ENCODE measurements at places on chromosomes 5 and 9. TPM values are rescaled to one million over a fixed set of nuclear protein-coding genes. Genes with fewer than 3 reads are reported as not detected.

Gene YIPF5
- total RNA-seq: 25.0 TPM

Gene PCDHGA7
- total RNA-seq: 11.8 TPM

Gene SPINK4
- total RNA-seq: not detected

- no peak for DNase-seq
These were observed 38.1 kb upstream of the CD180 start for GRCh38 chr5:67234671-67235176.

- DNase-seq: no peak
These were observed 42.3 kb downstream of the BASP1 start for GRCh38 chr5:17259630-17260257.

GRCh38 chr5:170181902-170182301 is 50.9 kb upstream of the C5orf58 start:
- DNase-seq: no peak

DNA sequence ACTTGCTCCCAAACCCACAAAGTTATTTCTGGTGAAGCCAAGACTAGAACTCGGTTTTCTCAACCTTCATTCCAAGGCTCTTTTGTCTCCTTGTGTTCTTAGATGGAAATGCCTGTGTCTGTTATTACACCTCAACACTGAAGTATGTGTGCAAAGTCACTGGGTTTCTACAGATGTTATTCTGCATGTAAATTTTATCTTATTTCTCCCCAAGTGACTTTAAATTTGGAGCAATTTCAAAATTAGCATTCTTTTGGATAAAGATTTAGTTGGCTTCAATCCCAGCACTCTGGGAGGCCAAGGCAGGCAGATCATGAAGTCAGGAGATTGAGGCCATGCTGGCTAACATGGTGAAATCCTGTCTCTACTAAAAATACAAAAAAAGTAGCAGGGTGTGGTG is 104.4 kb upstream of the GNA14 start:
- DNase-seq: no peak

All from cardiac septum (tissue), 1 donor.